Islet precursor cell (in vitro differentiated cells): ENCODE measurements at places on chromosomes 12 and 14.

DNA sequence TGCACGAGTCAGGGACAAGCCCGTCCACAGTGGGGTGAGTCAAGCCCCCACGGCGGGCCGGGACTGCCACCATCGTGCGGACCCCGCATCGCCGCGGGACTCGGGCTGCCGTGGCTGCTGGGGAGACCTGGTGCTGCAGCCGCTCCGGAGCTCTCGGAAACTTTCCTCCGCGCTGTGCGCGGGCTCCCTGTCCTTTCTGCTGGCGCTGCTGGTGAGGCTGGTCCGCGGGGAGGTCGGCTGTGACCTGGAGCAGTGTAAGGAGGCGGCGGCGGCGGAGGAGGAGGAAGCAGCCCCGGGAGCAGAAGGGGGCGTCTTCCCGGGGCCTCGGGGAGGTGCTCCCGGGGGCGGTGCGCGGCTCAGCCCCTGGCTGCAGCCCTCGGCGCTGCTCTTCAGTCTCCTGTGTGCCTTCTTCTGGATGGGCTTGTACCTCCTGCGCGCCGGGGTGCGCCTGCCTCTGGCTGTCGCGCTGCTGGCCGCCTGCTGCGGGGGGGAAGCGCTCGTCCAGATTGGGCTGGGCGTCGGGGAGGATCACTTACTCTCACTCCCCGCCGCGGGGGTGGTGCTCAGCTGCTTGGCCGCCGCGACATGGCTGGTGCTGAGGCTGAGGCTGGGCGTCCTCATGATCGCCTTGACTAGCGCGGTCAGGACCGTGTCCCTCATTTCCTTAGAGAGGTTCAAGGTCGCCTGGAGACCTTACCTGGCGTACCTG lies 1.1 kb downstream of the PDE3A start:
- peak; percentile 89 for DNase-seq

DNA sequence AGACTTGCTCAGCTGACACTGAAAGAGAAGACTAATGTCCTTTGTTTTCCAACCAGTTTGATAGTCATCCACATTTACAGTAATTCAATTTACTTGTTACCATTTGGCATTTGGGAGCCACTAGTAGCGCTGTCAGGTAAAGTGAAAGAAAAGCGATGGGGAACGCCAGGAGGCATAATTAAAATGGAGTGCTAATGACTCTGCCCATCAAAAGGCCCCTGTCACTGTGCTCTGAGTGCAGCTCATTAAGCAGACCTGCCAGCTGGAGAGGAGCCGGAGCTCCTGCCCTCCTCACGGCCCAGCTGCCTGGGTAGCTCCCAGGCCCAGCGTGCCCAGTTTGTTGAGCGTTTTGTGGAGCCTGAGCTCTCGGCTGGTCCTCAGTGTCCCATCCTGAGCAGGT lies 463.6 kb upstream of the CCDC196 start:
- no peak for DNase-seq

DNA sequence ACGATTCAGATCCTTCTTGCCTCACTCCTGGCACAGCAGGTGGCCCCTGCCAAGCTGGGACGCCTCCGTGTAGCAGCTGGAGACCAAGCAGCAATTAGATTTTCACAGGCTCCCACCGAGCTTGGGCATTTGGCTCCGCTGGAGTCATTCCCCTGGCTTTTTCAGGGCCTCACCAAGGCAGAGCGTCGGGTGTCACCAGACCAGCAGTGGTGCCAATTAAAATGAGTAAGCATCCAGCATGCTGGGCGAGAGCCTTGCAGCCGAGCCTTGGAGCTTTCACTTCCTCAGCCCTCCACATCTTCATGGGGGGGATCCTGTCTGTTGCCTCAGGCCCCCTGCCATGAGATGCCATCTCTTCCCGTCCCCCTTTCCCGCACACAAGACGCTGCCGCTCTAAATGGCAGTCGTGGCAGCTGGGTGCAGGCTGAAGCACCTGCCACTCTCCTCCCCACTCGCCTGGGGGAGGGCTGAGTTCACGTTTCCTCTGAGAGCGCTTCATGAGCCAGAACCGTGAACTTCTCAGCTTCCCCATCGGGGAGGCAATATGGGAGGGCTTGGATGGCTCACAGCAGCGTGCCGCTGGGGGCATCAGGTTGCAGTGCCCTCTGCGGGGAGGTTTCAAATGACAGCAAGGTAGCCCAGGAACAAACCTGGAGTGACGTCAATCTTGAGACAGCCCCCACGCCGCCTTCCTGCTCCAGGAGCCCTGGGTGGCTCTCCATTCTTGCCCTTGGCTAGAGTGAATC lies 11.7 kb downstream of the TPCN1 start:
- peak; percentile 84 for DNase-seq

- DNase-seq, result no peak
Measured at GRCh38 chr12:76997011-76997780, 68.2 kb downstream of the E2F7 start.

- DNase-seq, result no peak
Measured at GRCh38 chr14:61451891-61452400, 130.6 kb downstream of the PRKCH start.

DNA sequence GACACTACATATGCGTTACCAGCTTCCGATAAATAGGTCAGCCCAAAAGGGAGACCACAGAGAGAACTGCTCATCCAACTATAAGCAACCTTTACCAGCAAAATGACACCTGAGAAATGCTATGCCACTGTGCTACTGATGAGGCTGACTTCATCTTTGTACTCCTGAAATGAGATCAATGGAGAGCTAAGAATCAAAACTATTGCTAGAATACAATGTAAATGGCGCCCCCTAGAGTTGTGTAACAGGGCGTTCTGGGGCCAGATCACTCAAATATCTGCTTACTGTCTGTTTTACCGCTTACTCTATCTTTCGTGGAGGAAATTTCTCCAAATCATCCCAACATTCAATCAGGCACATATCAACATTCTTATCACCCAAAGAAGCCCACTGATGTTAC lies 4.6 kb downstream of the ZNF384 start:
- DNase-seq, result no peak

DNA sequence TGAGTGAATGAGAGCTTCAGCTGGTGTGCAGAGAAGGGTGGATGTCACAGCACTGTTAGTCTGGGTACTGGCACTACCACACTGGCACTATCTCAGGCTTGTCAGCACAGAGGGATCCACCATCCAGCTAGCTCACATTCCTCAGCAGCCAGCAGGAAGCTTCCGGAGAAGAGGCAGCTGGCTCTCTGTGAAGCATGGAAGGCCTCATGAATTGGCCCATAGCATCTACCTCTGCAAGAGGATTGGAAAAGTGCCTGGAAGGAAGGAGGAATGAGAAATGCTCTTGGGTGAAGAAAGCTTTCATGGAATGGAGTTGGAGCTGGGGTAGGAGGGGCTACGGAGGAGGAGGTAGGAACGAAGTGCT lies 9.9 kb downstream of the KRT83 start:
- DNase-seq, result no peak

DNA sequence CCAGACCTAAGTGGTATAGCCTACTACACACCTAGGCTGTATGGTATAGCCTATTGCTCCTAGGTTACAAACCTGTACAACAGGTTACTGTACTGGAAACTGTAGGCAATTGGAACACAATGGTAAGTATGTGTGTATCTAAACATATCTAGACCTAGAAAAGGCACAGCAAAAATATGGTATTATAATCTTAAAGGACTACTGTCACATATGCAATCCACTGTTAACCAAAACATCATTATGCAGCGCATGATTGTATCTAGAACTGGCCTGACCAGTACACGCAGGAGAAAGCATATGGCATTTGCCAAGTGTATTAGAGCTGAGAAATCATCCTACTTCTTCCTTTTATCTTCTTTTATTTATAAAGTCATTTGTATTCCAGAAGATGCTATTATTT lies 75.5 kb downstream of the SLC8A3 start:
- no peak for DNase-seq

- DNase-seq, result no peak
Measured at GRCh38 chr14:50677527-50678063, 9.5 kb upstream of the SAV1 start.

- DNase-seq, result peak; percentile 92
Measured at GRCh38 chr12:124665511-124665910, 98.1 kb upstream of the NCOR2 start.
